ENCODE measurements at places on chromosomes 16 and 17. TPM values are rescaled to one million over a fixed set of nuclear protein-coding genes. Genes with fewer than 3 reads are reported as not detected.

The ZG16B gene
- total RNA-seq: not detected

The KRTAP9-4 gene
- not detected for total RNA-seq

The C16orf46 gene
- not detected for total RNA-seq

The THRA gene
- total RNA-seq: 33.7 TPM

The NDRG4 gene
- 16.7 TPM for total RNA-seq

The FOXJ1 gene
- not detected for total RNA-seq

The KRTAP2-1 gene
- total RNA-seq: not detected

The GPR142 gene
- total RNA-seq: not detected

The TP53TG3 gene
- total RNA-seq: not detected

Measured in myometrial cell (primary cell).